ENCODE measurements at places on chromosomes 13 and 19.

GRCh38 chr13:88707646-88708045, 1036.5 kb downstream of the SLITRK5 start:
- H3K4me1 ChIP-seq = no peaks in the 10 kb centered on the region
- H3K27ac ChIP-seq = no peak overlapping the region
- no peaks in the 10 kb centered on the region for H3K27me3 ChIP-seq
- no peak for DNase-seq

- H3K36me3 ChIP-seq = no peaks in the 10 kb centered on the region
- H3K4me3 ChIP-seq = no peak overlapping the region
- H3K27ac ChIP-seq = no peak overlapping the region
- no peaks in the 10 kb centered on the region for H3K27me3 ChIP-seq
- no peaks in the 10 kb centered on the region for H3K4me1 ChIP-seq
Observed at GRCh38 chr19:48311384-48311783, 14.0 kb upstream of the EMP3 start.

DNA sequence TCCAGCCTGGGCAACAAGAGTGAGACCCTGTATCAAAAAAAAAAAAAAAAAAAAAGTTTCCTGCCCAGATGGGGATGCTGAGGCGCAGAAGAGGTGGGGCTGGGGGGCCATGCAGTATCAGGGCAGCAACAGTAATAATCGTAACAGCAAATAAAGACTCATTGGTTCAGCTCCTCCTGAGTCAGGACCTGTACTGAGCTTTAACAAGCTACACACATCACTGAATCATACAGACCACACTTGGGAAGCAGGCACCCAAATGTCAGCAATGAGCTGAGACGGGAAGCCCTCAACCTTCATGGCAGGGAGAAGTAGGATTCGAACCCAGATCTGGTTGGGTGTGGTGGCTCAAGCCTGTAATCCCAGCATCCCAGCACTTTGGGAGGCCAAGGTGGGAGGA, 10.6 kb upstream of the DPF1 start:
- no peak overlapping the region for H3K27ac ChIP-seq
- no peak for DNase-seq
- peaks cover 4% of the 10 kb centered on the region for H3K4me1 ChIP-seq
- peaks cover 4% of the 10 kb centered on the region for H3K27me3 ChIP-seq

DNA sequence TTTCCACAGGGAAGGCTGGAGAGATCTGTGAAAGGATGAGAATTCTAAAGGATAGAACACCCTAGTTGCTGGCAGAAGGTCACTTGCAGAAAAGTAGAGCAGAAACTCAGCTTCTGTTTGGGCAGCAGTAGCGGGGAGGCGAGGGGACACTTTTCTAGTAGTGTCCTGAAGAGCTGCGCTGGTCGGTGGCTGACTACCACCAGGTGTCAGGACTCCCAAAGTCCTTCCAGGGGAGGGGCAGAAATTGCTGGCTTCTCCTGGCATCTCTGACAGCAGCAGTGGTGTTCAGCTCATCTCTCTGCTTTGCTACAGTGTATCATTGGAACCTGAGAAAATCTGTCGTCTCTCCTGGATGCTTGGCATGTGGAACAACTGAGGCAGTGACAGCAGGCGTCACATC, 120.9 kb downstream of the ZDHHC20 start:
- no peak overlapping the region for H3K27ac ChIP-seq
- no peak overlapping the region for H3K4me3 ChIP-seq
- H3K27me3 ChIP-seq = no peaks in the 10 kb centered on the region
- H3K4me1 ChIP-seq = no peaks in the 10 kb centered on the region

GRCh38 chr13:60654415-60654814, 257.4 kb downstream of the TDRD3 start:
- H3K4me3 ChIP-seq = no peak overlapping the region
- no peak overlapping the region for H3K27ac ChIP-seq
- DNase-seq = no peak
- no peaks in the 10 kb centered on the region for H3K36me3 ChIP-seq
- no peaks in the 10 kb centered on the region for H3K27me3 ChIP-seq

GRCh38 chr19:56098731-56099568, 22.1 kb downstream of the ZNF787 start:
- no peaks in the 10 kb centered on the region for H3K27me3 ChIP-seq
- no peak overlapping the region for H3K4me3 ChIP-seq
- H3K27ac ChIP-seq = no peak overlapping the region

DNA sequence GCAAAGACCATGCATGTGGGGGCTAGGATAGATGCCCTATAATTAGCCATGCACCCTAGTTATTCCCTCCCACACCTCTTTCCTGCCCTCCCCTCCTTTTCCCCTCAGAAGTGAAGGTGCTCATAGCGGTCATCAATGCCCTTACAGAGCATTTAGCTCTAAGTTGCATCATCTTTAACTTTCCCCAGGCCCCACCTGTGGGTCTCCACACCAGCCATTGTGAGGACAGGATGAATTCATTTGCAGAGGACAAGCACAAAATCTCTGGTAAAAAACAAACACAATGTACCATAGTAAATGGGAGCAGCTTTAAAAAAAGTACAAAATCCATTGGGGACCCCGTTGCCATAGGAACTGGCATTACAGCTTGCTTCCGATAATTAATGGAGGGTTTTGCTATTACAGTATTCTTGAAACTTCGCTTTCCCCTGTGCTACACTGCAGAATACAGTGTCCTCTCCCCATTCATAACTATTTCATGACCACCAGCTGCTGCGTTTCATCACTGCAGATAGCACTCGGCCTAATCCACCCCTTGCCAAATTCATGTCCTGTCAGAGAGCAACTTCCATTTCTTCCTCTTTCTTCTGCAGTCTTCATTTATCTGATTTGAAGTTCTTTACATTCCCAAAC, 110.5 kb downstream of the ZDHHC20 start:
- H3K27ac ChIP-seq = no peak overlapping the region
- H3K36me3 ChIP-seq = no peaks in the 10 kb centered on the region
- no peaks in the 10 kb centered on the region for H3K4me1 ChIP-seq
- DNase-seq = no peak
- no peaks in the 10 kb centered on the region for H3K27me3 ChIP-seq

DNA sequence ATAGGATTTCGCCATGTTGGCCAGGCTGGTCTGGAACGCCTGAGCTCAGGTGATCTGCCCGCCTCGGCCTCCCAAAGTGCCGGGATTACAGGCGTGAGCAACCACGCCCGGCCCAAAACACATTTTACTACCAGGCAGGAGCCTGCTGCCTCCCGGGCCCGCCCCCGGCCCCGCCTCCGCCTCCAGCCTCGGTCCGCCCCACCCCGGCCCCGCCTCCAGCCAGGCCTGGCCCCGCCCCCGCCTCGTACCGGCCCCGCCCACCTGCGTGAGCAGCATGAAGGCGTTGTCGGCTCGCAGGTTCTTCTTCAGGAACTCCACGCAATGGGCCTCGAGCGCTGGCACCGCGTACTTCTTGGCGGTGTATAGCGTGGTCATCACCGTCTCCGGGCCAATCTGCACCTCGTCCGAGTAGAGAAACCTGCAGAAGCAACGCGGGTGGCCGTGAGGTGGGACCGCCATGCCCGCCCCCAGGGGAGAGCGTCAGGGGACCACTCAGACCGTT, 22.7 kb downstream of the BTBD2 start:
- no peaks in the 10 kb centered on the region for H3K4me1 ChIP-seq
- H3K4me3 ChIP-seq = no peak overlapping the region
- no peak overlapping the region for H3K27ac ChIP-seq
- H3K27me3 ChIP-seq = no peaks in the 10 kb centered on the region
- DNase-seq = no peak

DNA sequence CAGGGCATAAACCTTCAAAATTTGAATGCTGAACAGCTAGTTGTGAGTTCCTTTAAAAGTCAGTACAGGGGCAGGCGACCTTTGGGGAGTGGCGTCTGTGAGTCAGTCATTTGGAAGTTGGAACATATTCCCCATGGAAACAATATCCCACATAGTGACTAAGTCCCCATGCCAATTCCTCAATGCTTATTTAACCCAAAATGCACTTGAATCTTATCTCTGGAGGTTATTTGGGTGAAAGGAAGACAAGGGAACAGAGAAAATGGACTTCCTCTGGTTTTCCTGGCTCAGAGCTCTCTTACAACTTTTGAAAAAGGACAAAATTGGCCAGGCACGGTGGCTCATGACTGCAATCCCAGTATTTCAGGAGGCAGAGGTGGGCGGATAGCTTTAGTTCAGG, 479.2 kb upstream of the NBEA start:
- H3K4me3 ChIP-seq = no peak overlapping the region
- no peaks in the 10 kb centered on the region for H3K27me3 ChIP-seq
- no peaks in the 10 kb centered on the region for H3K36me3 ChIP-seq
- DNase-seq = no peak
- H3K4me1 ChIP-seq = no peaks in the 10 kb centered on the region

DNA sequence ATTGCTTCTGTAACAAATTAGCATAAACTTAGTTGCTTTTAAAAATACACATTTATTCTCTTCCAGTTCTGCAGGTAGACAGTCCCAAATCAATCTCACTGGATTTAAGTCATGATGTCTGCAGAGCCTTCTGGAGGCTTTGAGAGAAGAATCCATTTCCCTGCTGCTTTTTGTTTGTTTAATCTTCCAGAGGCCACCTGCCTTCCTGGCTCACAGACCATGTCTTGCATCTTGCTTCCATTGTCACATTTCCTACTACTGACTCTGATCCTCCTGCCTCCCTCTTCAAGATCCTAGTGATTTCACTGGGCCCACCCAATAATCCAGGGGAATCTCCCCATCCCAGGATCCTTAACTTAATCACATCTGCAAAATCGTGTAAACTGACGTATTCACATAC, 473.3 kb downstream of the ITGBL1 start:
- no peaks in the 10 kb centered on the region for H3K36me3 ChIP-seq
- H3K27ac ChIP-seq = no peak overlapping the region
- no peak overlapping the region for H3K4me3 ChIP-seq
- H3K27me3 ChIP-seq = peaks cover 14% of the 10 kb centered on the region
- no peak for DNase-seq

GRCh38 chr13:71316792-71317363, 550.1 kb downstream of the DACH1 start:
- no peak overlapping the region for H3K4me3 ChIP-seq
- no peaks in the 10 kb centered on the region for H3K36me3 ChIP-seq
- DNase-seq = no peak
- no peak overlapping the region for H3K27ac ChIP-seq
- no peaks in the 10 kb centered on the region for H3K27me3 ChIP-seq
- H3K4me1 ChIP-seq = no peaks in the 10 kb centered on the region

GRCh38 chr13:98842070-98842469, 89.6 kb upstream of the SLC15A1 start:
- H3K4me3 ChIP-seq = no peak overlapping the region
- H3K27ac ChIP-seq = no peak overlapping the region
- no peaks in the 10 kb centered on the region for H3K27me3 ChIP-seq
- peaks cover 3% of the 10 kb centered on the region for H3K36me3 ChIP-seq
- H3K4me1 ChIP-seq = peaks cover 2% of the 10 kb centered on the region
- DNase-seq = no peak

DNA sequence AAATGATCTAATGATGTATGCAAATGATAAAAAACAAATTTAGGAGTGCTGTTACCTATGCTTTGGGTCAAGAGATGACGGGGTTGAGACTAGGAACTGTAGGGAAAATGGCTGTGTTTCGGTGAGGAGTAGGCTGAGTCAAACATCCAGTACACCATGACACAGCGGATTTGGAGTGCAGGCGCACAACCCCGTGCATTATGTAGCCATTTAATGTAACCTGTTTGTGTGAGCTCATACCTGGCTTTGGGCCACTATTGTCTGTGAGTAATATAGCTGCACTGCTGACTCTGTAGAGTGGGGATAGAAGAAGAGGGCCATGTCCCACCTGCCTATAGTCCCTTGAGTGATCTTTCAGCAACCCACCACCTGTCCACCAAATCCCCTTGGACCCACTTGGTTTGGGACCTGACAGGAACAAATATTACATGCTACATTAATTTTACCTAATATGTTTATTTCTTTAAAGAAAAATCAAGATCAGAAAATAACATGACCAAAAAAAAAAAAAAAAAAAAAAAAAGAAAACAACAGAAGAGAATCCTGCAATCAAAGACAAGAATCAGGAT, 95.5 kb upstream of the KLHL1 start:
- H3K27me3 ChIP-seq = no peaks in the 10 kb centered on the region
- H3K4me3 ChIP-seq = no peak overlapping the region
- no peaks in the 10 kb centered on the region for H3K4me1 ChIP-seq
- no peaks in the 10 kb centered on the region for H3K36me3 ChIP-seq
- DNase-seq = no peak
- H3K27ac ChIP-seq = no peak overlapping the region

DNA sequence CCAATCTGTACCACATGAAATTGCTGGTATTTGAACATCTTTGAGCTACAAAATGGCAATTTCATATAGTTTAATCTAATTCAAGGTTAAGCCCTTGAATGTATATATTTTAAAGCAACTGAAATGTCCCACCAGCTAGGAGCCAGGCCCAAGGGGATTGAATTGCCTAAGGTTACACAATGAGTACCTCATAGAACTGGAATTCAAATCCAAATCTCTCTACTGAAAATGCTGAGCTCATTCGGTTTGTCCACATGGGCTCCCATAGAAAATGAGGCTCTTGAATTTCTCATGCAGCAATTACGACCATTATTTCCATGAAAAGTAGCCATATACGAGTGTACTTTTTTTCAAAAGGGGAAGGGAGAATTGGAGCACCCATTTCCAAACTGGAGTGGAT, 31.5 kb upstream of the FNDC3A start:
- H3K27ac ChIP-seq = no peak overlapping the region
- H3K36me3 ChIP-seq = no peaks in the 10 kb centered on the region
- no peaks in the 10 kb centered on the region for H3K4me1 ChIP-seq

DNA sequence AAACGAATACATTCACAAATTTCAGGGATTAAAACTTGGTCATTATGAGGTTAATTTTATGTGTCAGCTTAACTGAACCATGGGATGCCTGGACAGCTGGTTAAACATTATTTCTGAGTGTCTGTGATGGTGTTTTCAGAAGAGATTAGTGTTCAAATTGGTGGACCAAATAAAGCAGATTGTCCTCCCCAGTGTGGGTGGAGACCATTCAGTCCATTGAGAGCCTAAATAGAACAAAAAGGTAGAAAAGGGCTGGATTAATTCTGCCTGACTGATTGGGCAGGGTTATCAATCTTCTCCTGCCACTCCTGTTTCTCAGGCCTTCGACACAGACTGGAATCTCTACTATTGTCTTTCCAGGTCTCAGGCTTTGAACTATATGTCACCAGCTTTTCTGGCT, 203.8 kb upstream of the SLITRK6 start:
- no peak overlapping the region for H3K4me3 ChIP-seq
- H3K27me3 ChIP-seq = no peaks in the 10 kb centered on the region
- H3K4me1 ChIP-seq = no peaks in the 10 kb centered on the region
- DNase-seq = no peak
- no peak overlapping the region for H3K27ac ChIP-seq

DNA sequence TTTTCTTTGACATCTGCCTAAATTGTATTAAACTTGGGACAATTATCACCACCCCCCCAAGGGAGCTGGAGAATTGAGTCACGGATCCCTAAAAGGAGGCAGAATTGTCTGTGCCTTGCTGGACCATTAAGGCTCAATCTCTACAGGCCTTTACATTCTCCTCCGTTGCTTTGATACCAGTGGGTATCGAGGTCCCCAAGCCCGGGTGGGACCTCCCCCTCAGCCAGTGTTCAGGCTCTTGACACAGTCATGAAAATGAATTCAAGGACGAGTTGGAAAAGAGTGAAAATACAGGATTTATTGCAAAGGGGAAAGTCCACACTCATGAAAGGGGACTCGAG, 5.6 kb downstream of the PPP1R15A start:
- no peak overlapping the region for H3K4me3 ChIP-seq
- H3K27me3 ChIP-seq = no peaks in the 10 kb centered on the region
- peaks cover 22% of the 10 kb centered on the region for H3K4me1 ChIP-seq
- peak overlapping the region; percentile 26 for H3K27ac ChIP-seq
- DNase-seq = no peak
- peaks cover 10% of the 10 kb centered on the region for H3K36me3 ChIP-seq

All from liver (tissue), 10 donors.